ENCODE measurements at places on chromosomes 2 and 18.

DNA sequence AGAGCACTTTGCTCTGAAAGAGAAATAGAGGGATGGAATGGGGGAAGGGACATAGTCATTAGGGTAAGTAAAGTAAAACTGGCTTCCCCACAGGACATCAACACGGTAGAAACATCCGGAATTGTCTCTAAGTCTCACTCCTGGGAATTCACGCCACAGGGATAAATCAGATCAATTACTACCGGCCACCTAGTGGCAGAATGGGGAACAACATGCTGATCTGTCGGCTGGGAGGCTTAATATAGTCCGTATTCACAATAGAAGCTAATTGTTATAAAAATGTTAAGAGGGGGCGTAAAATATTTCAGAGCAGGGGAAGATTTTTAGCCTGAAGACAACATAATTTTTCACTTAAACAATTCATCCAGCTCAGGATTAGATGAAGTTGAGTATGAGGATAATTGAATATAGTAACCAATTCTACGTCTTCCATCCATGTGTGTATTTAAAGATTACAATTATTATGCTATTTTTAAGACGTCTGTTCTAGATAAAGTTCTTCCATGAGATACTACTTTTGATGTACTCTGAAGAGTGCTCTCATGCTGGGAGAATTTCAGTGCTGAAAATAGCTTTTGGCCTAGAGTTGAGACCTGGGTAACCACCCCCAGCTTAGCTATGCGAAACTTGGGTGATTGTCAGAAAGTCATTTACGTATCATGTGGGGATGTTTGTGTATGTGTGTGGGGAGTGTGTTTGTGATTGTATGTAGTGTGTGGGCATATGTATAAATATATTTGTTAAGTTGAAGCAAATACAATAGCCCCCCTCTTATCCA is 65.7 kb downstream of the LRRTM1 start:
- DNase-seq, result no peak

GRCh38 chr2:49831698-49832367 is 677.5 kb upstream of the FSHR start:
- no peak for DNase-seq

- DNase-seq, result no peak
These were observed 10.4 kb downstream of the SERPINB12 start for GRCh38 chr18:63552581-63552980.

DNA sequence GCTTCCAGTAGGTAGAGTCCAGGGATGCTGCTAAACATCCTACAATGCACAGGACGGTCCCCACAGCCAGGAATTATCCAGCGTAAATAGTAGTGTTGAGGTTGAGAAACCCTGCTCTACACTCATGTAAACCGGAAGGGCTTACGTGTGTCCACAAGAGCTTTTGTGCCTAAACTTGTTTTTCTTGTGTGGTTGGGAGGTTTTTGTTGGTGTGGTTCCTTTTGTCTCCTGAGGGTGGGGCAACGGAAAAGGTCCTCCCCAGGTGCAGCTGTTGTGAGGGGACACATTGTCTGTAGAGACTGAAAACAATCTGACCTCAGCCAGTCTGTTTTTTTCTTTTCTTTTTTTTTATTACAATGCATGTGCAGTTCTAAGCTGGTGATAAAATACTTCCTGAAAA is 72.7 kb upstream of the MGAT5 start:
- peak; percentile 50 for DNase-seq

GRCh38 chr2:16189836-16190160 is 249.4 kb downstream of the MYCN start:
- DNase-seq, result no peak

DNA sequence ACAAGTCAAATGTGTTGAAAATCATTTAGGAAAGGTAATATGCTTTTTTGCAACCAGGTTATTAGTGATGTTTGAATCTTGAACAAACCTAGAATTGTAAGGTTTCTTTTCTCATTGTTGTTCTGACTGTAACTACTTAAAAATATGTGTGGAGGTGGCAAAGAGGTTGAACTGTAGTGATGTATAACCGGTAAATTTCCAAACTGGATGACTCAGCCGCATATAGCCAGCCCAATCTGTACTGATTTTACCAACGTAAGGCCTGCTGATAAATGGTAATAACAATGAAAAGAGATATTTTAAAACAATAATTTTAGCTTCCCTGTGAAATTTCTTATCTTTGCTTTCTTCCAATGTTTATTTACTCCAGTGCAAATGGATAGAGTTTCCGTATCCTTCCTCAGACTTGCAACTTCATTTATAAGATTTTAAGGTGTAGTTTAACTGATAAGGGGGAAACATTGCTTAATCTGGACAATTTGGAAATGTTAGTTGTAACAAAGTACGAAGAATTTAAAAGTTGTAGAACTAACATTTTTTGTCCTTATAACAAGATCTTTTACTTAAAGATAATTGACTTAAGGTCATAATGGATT is 1170.4 kb upstream of the ZEB2 start:
- DNase-seq, result no peak

- DNase-seq, result no peak
These were observed 89.3 kb downstream of the VRK2 start for GRCh38 chr2:58135861-58136260.

DNA sequence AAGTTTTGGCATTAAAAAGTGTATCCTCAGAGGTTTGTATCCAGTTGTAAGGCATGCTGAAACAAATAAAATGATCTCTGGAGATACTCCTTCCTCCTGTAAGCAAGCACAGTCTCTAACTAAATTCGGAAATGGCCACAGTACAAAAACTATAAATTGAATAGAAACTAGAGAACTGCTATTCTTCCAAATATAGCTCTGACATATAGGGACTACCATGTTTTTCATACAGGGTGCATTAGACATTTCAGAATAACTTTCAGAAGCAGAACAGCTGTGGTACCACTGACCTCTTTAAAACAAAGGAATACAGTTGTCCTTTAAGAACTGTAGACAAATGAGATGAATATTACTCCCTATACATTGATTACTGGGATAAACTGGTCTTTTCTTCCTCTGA is 568.5 kb downstream of the ARHGAP15 start:
- no peak for DNase-seq

GRCh38 chr18:4198956-4199355 is 256.2 kb downstream of the DLGAP1 start:
- no peak for DNase-seq

- DNase-seq, result no peak
These were observed 43.7 kb downstream of the EHD3 start for GRCh38 chr2:31277621-31278020.

DNA sequence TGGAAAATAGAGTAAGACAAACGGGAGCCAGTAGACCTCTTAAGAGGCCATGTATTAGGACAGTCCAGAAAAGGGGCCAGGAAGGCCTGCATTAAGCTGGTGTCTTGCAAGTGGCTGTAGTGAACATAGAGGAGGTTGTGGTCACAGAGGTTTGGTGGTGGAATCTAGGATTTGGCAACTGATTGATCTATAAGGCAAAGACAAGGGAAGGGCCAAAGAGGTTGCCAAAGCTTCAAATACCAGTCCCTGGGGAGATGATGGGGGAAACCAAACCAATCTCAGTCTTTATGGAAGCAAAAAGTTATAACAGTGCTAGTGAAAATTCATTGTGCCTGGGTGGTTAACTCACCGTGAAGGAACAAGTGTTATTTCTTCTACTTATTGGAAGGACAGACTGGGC is 28.7 kb upstream of the RTN4 start:
- DNase-seq, result no peak

GRCh38 chr2:25234738-25235137 is 66.4 kb upstream of the POMC start:
- DNase-seq, result no peak

- no peak for DNase-seq
These were observed 36.4 kb downstream of the CACNB4 start for GRCh38 chr2:152062125-152063091.

- DNase-seq, result no peak
These were observed 73.6 kb downstream of the ACOXL start for GRCh38 chr2:110805894-110806452.

GRCh38 chr2:164910101-164910899 is 45.0 kb downstream of the SLC38A11 start:
- no peak for DNase-seq

- no peak for DNase-seq
These were observed 206.6 kb upstream of the SETBP1 start for GRCh38 chr18:44474067-44474411.

DNA sequence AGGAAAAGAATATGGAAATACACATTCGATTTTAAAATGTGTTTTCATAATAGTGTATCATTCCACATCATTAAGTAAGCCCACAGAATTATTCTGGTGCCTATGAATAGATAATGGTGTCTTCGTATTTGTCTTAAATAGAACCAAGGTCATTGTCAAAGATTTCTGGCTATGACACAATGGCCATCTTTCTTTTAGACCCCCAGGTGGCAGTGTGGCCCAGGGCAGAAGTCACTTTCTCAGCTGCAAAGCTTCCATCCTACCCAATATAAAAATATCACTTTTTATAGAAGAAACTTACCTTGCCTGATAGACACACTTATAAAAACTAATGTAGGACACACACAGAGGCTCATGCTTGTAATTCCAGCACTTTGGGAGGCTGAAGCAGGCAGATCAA is 57.5 kb downstream of the ZRANB3 start:
- no peak for DNase-seq

DNA sequence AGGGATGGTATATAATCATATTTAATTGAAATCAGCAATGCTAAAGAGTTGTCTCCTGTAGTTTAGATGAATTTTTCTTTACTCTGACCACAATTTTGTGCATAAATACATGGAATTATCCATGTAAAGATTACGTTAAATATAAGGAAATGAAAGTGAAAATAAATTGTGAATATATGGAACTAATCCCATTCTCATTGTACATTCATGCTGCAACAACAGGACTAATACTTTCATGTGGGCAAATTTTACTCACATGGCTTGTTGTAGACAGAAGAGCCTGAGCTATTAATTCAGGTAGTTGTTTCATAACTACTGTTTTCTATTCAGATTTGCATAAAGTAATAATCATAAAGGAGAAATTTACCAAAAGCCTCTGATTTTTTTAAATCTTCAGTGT is 357.8 kb downstream of the ARHGAP15 start:
- no peak for DNase-seq

DNA sequence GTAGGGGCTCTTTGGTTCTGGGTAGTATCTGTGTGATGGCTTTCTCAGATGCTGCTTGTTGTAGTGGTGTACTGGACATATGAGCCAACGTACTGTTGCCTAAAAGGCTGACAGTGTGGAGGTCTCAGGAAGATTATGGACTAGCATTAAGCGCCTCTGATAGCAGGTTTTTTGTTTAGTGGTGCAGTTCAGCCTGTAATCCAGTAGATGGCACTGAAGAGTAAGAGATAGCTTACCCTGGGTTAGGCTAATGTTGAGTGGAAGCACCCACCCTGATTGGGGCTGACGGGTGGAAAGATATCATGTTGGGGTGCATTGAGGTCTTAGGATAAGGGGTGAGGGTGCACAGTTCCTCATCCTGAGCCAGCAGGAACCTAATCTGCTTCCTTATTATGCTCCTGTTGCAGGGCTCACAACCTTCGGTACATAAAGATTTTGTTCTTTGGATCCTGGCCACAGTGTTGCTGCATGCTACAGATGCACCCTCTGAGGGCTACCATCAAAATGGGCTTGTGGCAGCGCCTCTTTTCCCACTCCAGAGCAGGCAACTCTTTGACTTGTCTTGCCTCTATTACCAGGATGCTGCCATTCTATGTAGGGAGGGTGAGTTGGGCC is 79.6 kb downstream of the MSTN start:
- DNase-seq, result no peak

DNA sequence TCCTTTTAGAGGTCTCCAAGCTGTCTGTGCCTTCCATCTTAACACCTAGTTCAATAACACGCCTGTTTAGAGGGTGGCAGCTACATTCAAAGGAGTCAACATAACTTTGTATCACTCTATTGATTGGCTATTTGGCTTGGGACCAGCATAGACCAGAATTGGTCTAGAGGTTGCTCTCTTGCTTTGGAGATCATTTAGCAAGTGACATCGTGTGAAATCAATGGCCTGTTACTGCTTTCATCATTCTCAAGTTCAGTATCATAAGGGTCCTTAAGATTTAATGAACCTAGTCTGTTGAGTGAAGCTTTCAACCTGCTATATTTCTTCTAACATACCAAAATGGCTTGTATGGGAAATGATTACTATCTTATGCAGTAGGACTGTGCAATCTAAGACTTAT is 768.2 kb downstream of the NRXN1 start:
- DNase-seq, result no peak

GRCh38 chr2:149055751-149056150 is 17.3 kb downstream of the LYPD6B start:
- DNase-seq, result no peak

- DNase-seq, result no peak
These were observed 907.6 kb downstream of the EPHA4 start for GRCh38 chr2:220664272-220665107.

DNA sequence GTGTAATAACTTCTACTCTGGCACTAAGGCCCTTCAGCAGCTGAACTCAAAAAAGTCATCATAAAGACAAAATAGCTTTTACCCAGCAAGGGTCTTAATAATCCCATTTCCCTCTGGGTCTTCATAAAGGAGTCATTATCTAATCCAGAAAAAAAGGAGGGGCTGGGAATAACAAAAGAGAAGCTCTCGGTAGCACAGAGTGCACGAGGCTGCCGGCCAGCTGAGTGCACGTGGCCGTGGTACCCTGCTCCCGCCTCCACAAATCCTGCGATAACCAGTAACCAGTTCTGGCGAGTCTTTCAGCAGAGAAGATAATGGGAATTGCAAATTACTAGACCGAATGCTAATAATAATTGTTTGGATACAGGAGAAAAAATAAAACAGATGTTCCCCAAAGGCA is 7.5 kb downstream of the NRP2 start:
- no peak for DNase-seq

DNA sequence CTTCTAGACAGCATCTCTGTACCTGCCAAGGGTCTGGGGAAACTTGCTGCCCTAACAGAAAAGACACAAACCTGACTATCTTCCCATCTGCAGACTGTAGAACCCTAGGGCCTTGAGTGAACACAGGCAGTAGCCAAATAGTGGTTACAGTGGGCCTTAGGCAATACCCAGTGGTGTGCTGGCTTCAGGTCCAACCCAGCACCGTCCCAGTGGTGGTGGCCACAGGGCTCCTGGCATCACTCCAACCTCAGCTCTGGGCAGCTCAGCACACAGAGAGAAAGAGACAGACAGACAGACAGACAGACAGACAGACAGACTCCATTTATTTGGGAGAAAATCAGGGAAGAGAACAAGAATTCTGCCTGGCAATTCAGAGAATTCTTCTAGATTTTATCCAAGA is 29.3 kb upstream of the UPP2 start:
- no peak for DNase-seq

DNA sequence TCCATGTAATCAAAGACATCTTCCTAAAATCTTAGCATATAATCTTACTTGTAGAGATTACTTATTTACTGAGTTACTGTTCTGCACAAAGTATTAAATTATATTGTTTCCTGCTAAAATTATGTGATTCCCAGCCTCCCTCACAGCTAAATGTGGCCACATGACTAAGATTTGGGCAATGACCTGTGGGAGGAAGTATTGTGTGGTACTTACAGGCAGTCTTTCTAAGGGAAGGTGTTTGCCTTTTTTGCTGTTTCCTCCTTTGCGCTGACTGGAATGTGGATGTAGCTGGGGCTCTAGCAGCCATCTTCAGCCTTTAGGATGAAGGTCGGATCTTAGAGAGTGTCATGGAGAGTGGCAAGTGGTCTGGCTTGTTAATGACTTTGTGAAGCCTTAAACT is 146.3 kb upstream of the APCDD1 start:
- DNase-seq, result no peak

Data from T follicular helper cell (primary cell).